Stromal cell of bone marrow (primary cell): ENCODE measurements at places on chromosomes 13 and 19.

DNA sequence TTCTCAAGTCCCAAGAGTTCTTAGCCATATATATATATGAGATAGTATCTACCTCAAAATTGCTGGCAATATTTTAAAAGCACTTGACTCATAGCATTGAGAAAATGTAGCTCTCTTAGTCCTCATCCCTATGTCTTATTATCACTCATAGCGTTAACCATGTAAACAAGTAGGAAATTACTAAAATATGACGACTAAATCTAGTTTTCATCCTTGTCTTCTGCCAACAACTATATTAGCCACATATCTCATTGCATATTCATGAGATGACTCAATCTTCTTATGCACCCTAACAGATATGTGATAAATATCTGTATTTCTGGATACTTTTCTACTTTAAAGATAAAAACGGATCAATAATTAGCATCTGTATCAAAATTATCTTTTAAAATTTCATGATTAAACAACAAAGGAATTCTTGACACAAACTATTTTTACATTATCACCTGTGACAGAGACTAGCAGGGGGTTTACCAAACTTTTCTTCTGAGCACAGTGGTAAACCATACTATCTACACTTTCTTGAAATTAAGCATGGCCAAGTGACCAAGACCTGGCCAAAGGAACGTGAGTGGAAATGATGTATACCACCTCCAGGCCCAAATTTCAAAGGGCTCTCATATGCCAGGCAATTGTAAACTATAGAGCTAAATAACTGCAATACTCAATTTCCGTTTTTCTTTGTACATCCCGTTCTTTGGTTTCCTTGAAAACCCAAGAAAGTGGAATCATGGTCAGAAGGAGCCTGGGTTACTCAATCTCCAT lies 45.7 kb downstream of the ZC3H13 start:
- no peak for DNase-seq

GRCh38 chr13:51122868-51123566 lies 11.9 kb upstream of the C13orf42 start:
- DNase-seq = no peak

DNA sequence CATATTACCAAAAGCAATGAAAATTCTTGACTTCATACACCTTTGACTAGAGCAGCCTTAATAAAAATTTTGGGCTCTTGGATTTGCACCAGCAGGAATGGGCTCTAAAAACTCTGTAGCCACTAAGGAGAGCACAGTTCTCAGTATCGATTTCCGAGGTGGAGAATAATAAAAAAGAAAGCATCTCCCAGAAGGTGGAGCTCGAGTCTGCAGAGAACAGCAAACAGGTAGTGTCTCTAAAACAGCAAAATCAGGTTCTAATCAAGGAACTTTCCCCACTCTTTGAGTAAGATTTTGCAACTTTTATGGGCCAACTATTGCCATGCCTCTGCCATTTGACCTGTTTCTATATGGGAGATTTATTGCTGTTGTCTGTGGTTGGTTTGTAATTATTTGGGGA lies 258.7 kb upstream of the GPC6 start:
- peak; percentile 9 for DNase-seq

GRCh38 chr13:86601351-86601750 lies 802.1 kb upstream of the SLITRK6 start:
- DNase-seq = no peak

DNA sequence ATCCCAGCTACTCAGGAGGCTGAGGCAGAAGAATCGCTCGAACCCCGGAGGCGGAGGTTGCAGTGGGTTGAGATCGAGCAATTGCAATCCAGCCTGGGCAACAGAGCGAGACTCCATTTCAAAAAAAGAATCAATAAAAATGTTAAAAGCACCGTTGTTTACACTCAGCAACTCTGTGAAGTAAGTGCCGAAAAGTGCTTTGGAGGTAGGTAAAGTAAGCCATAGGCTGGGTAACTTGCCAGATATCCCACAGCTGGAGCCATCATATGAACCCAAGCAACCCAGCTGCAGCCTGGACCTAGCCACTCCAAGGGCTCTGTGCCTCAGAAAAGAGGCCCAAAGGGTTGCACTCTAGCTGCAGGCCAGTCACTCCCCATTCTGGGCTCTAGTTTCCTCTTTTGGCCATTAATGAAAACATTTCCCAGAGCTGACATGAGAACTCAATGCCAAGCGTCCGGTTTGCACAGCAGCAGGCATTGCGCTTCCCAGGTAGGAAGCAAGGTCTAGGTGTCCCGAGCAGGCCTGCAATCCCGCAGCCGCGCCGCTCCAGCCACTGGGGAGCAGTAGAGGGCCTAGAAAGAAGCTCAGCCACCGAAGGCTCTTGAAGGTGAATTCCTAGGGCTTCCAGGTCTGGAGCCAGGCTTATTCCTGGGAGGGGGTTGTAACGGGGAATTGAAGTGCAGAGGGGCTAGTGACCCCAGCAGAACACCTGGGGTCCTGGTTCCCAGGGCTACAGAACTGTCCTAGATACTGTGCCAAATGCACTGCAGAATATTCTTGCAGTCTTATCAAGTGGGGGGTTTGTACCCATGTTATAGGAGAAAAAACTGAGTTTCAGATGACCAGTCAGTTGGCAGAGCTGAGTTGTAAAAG lies 4.1 kb upstream of the CD79A start:
- no peak for DNase-seq

GRCh38 chr13:58729361-58729760 lies 1097.8 kb downstream of the PCDH17 start:
- no peak for DNase-seq

GRCh38 chr19:41694831-41695635 lies 7.0 kb upstream of the CEACAM7 start:
- no peak for DNase-seq

- DNase-seq = no peak
Measured at GRCh38 chr13:53237696-53238095, 209.1 kb downstream of the OLFM4 start.

DNA sequence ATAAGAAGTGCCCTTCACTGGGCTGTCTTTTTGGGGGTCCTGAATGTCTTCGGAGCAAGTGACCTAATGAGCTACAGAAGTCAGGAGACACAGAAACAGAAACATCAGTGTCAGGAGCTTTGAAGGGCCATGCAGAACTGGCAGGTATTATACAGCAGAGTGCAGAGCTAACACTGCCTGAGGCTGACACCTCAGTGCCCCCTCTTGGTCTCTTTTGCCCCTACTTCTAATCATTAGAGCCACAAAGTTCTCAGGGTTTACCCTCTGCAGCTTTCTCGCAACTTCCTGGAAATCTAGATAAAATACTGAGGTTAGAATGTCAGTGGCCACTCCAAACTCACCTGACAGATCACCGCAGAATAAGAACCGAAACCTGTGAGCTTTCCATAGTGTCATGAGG lies 172.7 kb downstream of the B3GLCT start:
- no peak for DNase-seq

DNA sequence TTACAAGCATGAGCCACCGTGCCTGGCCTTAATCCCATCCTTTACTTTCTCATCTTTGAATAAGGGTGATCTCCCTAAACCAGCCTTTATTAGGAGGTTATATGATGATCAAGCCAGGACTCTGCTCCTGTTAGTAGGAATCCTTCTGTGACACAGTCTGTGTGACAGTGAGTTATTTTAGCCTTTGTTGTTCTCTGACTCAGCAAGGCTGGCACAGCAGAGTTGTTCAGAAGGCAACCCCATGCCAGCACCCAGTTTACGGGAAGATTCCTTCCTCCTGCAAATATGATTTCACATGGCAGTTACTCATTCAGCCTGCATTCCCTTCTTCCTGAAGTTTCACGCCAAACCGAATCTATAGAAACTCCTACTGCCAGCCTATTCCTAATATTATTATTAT lies 10.5 kb upstream of the MIER2 start:
- no peak for DNase-seq

- no peak for DNase-seq
Measured at GRCh38 chr19:54551950-54552912, 21.4 kb upstream of the LILRA2 start.

DNA sequence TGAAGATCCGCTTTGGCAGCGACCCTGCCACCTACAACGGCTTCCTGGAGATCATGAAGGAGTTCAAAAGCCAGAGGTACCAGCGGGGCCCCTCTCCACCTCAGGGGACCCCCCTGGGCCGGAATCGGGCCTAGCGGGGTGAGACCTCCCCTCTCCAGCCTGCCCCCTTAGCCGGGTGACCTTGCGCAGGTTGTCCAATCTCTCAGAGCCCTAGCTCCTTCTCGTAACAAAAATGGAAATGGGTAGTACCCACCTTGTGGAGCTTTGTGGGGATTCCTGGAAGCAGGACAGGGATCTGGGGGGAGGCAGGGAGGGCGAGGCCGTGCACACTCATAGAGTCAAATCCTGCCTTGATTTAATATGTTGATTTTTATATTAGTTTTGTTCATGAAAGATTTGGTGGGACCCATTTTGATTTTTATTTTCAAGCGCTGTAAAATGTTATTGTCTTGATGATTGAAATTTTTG lies 658 bp downstream of the SIN3B start:
- DNase-seq = no peak

DNA sequence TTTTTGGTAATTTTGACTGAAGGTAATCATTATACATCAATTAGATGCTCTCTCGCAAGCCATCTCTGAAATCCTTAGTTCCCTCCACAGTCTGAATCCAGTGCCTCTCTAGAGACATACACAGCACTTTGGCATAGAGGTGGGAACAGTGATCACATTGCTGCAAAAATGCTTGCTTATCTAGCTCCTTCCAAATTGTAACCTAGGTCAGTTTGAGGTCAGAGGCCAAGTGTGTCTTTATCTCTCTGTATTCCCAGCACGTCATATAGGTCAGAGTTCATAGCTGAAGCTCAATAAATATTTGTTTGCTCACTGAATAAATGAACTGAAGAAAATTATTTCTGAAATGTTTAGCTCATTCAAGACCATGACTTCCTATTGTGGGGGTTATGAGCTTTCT lies 462.5 kb downstream of the DIAPH3 start:
- no peak for DNase-seq

- DNase-seq = no peak
Measured at GRCh38 chr13:66577358-66577757, 652.8 kb downstream of the PCDH9 start.

GRCh38 chr13:44868397-44868796 lies 120.9 kb downstream of the NUFIP1 start:
- DNase-seq = no peak

- no peak for DNase-seq
Measured at GRCh38 chr13:66415444-66415843, 814.7 kb downstream of the PCDH9 start.

DNA sequence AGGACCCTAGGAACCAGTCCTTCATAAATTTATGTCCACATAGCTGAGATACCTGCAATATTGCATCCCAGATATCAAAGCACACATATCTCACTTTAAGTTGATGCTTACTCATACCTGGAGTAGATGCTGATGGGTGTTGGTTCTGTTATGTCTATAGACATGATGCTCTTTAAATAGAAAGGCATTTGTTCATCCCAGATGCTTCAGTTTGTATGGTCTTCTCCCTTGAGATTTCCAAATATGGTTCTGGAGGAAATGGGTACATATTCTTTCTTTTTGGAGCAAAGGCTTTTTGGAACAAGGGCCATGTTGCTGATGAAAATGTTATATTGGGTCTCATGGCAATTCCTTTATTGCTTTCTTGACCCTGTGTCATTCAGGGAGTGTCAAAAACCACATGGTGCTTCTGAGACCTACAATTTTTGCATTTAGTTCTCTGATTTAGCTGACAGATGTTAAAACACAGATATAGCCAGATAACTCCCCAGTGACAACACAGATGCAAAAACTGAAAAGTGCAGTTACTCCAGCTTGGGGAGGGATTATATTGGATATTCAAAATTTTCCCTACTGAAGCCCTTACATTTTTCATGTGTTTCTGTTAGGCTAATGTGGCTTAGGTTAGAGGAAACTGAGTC lies 211.4 kb downstream of the KCNRG start:
- no peak for DNase-seq

GRCh38 chr13:90918536-90918935 lies 429.0 kb upstream of the MIR17HG start:
- no peak for DNase-seq

DNA sequence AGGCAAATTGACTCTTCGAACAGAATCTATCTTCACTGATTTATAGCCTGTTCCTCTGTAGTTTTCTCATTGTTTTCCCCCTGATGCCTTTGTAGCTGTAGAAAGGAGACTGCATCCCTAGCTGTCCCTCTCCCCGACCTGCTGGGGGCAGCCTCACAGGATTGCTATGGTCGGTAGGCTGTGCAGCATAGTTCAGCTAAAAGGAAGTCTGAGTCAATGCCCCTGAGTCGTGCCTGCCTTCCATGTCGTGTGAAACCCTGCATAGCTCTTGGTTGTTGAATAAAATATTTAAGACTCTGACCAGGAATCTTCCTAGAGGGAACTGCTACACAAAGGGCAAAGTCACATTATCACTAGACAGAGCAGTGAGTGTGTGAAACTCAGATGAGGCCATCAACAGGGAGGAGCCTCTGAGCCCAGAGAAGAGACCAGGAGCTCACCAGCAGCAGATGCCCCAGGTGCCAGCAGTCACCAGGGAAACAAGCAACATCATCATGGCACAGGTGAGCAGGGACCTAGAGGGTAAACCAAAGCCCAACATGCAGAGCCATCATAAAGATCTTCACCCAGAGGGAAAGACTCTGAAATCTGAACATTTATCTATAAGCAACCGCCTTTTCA lies 108.4 kb upstream of the NBEA start:
- DNase-seq = no peak

DNA sequence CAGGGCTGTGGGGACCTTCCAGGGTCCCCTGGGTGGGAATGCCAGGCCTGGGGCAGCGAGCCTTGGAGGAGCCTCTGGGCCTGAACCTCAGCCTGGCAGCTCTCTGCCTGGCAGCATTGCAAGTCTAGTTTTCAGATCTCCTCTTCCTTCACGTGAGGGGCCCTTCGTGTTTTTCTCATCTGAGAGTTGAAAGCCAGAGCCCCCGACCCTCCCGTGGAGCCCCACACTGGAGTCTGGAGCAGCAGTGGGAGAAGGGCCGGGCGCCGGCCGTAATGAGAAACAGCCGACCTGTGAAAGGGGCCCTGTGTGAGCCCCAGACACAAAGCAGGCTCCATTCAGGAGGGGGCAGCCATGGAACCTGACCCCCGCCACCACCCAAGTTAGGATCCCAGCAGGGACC lies 19.3 kb downstream of the TMED1 start:
- no peak for DNase-seq

DNA sequence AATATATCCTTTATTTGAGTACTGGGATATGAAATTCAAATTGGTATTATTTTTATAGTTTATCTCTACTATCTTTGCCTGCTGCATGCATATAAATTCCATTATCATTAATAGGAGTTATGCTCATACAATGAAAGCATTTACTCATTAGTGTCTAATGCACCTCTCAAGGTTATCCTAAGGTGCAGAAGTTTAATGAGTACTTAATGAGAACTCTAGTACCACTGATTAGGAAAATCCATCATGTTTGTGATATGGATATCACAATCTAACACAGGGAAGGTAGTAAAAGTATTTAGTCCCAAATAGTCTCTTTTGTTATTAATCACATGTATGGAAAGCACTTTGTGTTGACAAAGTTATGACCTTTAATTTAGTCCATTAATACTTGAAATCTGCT lies 77.2 kb upstream of the SLC10A2 start:
- DNase-seq = no peak
